Right forelimb (tissue), 1 donor: ENCODE measurements at places on chromosomes 13 and 19.

DNA sequence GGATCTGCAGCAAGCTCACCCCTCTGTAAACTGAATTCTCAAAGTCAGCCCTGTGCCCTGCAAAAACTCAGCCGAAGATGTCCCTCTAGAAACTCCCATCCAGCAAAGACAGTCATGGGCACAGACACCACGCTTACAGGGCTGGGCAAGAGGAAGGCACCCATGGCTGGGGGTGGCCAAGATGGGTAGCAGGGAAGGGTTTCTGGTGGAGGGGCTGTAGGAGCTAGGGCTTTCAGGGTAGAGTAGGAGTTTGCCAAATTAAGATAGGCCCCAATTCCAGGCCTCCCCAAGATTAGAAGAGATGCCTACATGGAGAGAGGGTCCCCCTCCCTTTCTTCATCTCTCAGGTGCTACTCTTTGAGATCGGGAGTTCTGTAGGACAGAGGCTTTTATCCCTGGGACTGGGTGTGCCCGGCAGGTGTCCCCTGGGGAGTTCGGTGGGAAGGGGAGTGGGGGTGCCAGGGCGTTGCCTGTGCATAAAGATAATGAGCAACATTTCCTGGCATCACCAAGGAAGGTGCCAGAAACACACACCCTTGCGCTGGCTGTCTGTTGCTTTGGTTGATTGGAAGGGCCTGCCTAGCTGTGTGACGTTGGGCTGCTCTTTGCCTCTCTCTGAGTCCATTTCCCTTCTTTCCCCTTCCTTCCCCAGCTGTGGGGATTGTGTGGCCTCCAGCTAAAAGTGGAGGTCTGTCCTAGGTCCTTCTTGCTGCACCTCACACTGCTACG lies 9.4 kb downstream of the NRTN start:
- DNase-seq, result no peak

- DNase-seq, result no peak
Measured at GRCh38 chr13:40350283-40350992, 316.0 kb downstream of the FOXO1 start.

DNA sequence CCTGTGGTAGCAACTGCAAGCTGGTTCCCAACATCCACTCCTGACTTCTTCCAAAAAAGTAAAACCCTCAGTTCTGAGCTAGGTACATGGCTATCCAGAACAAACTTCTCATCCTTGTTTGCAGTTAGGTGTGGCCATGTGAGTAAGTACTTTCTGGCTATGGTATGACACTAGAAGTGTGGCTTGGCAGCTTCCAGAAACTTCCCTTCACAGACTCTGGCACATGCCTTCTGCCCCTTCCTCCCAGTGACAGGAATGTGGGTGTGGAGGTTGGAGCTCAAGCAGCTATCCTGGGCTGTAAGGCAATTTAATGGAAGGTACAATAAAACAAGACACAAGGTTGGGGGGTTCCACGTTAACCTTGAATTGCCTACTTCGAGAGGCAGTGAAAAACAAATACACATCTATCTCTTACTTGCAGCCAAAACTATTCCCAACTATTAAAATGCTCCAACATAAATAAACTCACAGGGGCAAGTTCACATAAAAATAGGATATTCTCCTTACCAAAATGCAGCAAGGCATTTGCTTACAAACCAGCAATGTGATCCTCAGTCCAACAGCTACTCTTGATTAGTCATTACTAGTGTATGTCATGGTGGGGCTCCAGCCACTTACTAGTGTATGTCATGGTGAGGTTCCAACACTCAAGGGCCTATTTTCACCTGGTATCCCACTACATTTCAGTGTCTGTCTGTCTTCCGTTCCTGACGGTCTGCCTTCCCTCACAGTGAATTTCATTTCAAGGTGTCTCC lies 3.1 kb downstream of the SMG9 start:
- DNase-seq, result no peak

DNA sequence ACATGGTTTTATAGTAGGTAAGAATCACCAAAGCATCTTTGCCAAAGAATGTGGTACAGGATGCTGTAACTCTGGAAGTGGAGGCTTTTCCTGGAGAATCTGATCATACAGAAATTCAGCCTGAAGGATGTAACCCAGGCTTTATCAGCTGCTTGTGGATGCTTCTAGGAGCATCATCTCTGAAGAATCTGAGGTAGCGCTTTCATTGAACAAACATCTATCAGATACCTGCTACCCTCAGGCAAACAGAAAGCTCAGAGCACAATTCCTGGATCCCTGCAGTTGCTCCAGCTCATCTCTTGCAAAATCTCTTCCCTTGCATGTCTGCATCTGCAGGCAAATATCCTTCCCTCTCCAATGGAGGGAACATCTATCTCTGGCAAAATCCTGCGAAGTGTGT lies 9.3 kb downstream of the FAM124A start:
- no peak for DNase-seq

DNA sequence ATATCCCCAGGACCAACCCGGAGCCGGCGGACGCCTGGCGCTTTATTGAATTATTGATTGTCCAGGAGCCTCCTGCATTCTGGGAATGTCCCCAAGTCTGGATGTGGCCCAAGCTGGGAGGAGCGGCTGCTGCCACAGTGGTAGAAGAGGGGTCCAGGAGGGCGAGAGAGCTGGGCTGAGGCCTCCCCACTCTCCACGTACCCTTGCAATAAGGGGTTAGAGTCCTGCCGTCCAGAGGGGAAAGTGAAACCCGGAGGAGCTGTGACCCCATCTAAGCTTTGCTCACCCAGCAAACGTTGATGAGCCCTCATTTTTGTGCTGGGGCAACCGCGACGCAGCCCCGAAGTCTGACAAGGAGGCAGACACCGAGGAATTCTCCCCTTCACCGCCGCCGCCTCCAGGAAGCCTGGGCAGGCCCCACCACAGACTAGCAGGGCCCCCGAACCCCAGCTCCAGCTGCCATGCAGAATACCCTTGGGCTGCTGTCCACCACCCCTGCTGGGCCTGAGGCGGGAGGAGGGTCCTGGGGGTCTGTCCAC lies 1.4 kb upstream of the C2CD4C start:
- DNase-seq, result no peak

DNA sequence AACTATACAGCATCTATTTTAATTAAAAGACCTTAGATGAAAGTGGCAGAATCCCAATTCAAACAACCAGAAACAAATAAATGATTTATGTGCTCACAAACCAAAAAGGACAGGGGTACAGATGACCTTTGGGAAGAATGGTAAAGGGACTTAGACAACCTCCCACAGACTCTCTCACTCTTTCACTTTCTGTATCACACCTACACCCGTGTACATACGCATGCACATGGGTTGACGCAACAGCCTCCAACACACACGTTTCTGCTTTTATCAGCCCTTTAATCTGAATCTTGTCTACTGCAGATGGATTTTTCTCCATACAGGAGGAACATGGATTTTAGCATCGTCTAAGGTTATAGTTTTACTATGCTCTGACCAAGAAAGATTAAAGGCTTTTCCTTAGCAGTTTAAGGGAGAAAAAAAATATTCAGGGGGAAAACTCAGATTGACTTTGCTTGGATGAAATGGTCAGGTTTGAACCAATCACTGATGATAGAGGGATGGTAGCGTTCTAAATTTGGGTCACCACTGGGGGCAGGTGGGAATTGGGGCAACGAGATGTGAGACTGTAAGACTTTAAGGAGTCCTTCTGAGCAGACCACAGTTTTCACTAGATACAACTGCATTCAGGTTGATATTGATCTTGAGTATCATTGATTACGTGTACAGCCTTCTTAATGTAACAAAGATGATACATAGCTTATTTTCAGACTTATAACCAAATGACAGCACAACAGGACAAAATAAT lies 166.1 kb downstream of the ITGBL1 start:
- no peak for DNase-seq

DNA sequence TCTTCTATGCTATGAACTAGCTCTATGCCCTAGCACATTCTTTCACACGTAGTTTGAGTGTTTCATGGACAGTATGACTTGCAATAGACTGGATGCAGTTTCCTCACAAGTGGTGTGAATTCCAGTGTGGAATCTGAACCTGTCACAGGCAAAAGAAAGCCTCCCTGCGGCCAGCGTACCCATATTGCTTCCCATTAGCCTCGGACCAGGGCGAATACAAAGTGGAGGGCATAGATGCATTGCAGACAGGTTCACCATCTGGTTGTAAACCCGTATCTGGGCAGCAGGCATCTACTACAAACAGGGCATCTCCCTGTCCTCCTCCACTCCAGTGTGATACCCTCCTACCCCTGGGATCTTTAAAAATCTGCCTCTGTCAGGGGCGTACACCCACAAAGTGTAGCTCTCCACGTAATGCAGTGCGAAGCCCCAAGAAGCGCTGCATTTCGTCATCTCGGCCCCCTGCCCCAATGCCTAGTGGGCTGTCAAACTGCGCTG lies 1.4 kb upstream of the CIC start:
- DNase-seq, result no peak

DNA sequence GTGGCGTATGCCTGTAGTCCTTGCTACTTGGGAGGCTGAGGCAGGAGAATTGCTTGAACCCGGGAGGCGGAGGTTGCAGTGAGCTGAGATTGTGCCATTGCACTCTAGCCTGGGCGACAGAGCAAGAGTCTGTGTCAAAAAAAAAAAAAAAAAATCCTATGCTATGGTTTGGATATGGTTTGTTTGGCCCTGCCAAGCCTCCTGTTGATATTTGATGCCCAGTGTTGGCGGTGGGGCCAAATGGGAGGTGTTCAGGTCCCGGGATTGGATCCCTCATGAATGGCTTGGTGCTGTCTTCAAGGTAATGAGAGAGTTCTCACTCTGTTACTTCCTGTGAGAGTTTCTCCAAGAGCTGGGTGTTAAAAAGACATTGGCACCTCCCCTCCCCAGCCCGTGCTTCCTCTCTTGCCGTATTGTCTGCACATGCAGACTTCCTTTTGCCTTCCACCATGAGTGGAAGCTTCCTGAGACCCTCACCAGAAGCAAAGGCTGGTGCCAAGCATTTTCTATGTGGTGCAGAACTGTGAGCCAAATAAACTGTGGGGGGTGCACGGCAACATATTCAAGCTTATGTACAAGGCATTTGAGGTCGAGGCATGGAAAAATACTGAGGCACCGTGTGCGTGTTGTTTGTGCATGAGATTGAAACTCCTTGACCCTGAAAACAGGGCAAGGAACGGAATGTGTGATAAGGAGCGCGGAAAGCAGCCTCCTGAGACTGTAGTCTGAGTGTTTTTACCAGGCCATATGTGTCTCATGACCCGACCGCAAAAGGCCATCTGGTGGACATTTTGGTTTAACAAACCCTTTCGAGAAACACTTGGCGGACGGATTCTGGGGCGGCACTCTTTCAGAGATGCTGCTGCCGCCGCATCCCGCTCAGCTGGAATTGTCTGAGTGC lies 7.3 kb downstream of the SIGLEC9 start:
- DNase-seq, result no peak

DNA sequence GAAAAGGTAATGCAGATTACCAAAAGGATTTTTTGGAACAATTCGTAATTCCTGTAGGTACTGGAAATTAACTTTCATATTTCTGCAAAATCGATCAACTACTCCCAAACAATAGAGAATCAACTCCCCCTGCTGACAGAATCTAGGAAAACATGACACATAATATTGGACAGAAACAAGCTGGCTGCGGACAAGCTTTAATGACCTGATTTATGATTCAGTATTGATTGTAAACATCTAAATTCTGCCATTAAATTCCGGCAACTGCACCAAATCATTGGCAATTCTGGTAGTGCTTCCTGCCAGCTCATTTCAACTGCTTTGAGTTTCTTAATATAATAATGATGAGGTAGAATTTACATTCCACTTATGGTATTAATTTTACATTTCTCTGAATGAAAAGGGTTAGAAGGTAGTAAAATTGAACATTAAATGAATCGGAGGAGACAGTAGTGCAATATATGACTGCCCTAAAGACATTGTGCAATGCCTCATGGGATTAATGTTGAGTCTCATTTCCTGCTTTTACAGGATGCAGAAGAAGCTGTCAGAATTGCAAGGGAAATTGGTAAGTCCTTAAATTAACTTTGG lies 146.5 kb downstream of the PCCA start:
- DNase-seq, result no peak

- DNase-seq, result no peak
Measured at GRCh38 chr13:91058066-91058465, 289.4 kb upstream of the MIR17HG start.

DNA sequence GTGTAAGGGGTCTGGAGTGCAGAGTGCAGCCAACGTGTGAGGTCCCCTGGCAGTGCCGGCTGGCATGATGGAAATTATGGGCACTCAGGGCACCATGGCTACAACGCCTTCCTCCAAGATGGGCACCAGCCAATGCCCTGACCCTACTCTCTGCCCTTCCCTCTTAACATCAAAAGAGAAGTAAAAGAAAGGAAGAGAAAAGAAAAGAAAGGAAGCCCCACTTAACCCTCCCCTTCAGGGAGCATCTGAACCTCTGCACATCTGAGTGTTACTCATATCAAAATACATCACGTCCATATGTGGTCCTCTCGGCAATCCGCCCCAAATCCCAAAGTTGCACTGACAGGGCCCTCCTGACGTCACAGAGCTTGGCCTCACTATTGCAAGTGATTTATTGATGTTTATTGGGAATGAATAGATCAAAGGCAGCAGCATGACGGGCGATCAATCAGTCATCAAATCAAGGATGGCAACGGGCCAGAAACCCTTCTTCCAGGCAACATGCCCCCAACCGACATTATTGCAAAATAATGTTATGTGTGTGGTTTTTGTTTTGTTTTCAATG lies 1.3 kb downstream of the TSHZ3 start:
- DNase-seq, result no peak

GRCh38 chr13:74479124-74479523 lies 344.9 kb upstream of the KLF12 start:
- no peak for DNase-seq

- DNase-seq, result no peak
Measured at GRCh38 chr13:98366959-98367358, 189.9 kb upstream of the RNF113B start.

- no peak for DNase-seq
Measured at GRCh38 chr19:36605877-36606478, 865 bp downstream of the ZNF382 start.

- no peak for DNase-seq
Measured at GRCh38 chr19:49809160-49809940, 3.7 kb downstream of the FUZ start.

GRCh38 chr19:54279406-54279962 lies 1.4 kb downstream of the LILRB2 start:
- no peak for DNase-seq

- DNase-seq, result no peak
Measured at GRCh38 chr19:45097776-45098520, 5.0 kb downstream of the PPP1R37 start.

- DNase-seq, result no peak
Measured at GRCh38 chr19:46111376-46111775, 13.1 kb downstream of the IGFL3 start.

DNA sequence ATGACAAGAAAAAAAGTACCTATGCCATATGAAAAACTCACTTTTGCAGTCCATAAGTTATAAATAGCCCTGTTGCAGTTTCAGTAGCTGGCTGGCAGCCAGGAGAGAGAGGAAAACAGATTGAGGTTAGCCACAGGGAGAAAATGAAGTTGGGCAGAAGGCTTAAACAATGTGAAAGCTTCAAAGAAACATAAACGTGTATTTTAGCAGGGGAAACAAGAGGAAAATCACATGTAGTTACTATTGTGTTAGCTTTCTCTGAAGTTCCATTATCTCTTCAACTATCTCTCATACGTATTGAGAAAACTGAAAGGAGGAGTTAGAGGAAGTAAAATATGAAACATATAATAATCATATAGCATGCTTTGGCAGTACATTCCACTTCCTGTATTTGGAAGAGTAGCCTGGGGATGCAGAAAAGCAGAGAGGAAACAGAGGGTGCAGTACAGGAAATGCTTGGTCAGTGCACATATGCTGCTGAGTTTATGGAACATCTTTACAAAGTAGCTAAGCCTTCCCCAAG lies 1551.1 kb downstream of the EFNB2 start:
- peak; percentile 75 for DNase-seq
